ENCODE measurements at places on chromosomes 7 and 10.

DNA sequence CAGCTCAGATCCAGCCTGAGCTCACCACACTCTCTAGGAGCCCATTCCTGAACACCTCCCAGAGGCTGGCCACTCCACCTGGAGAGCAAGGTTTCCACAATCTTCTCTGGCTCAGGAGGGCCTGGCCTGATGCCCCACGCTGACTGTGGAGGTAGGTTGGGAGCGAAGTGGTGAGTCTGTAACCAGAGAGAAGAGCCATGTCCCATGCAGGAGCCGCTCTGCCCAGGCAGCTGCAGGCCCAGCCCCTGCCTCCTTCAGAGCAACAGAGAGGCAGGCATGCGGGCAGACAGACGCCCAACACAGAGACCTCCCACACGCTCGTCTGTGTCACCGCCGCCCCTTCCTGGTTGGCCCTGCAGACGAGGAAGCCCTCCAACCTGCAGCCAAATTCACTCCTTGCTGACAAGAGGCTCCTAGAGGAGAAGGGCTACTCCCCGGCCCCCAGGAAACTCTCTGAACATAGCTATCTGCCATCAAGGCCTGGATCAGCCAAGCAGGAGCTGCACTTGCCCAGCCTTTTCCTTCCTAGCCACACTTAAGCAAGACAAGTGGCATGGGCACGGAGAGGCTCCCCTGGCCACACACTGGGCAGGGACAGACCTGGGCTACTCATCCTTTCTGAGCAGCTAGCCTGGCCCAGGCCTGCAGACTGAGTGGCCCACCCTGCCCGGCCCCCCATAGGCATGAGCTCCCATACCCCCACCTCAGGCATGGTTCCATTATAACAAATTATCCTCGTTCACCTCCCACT, 101.9 kb downstream of the GRID1 start:
- DNase-seq: no peak

DNA sequence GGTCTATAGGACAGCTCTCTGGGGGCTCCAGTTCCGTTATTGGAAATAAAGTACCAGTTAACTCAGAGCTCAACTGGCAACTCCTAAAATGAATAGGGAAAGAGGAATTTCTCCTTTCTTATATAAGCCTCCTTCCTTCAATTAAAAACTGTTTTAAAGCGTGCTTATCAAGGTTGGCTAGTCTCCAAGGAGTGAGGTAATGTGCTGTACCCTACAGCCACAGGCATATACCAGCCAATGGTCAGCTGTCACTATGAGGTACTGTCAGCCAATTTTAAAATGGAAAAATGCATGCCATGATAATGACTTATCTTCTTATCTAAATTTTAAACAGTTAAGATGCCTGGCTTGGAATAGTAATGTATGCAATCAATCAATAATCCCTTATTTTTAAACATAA, 76.2 kb downstream of the PLCE1 start:
- no peak for DNase-seq

GRCh38 chr7:44665531-44666213, 59.2 kb downstream of the OGDH start:
- DNase-seq: no peak

- no peak for DNase-seq
Measured at GRCh38 chr7:106891548-106892410, 26.7 kb downstream of the PIK3CG start.

GRCh38 chr7:93575555-93576399, 1.3 kb upstream of the CALCR start:
- DNase-seq: no peak

- no peak for DNase-seq
Measured at GRCh38 chr7:48139459-48139858, 31.8 kb upstream of the ABCA13 start.

DNA sequence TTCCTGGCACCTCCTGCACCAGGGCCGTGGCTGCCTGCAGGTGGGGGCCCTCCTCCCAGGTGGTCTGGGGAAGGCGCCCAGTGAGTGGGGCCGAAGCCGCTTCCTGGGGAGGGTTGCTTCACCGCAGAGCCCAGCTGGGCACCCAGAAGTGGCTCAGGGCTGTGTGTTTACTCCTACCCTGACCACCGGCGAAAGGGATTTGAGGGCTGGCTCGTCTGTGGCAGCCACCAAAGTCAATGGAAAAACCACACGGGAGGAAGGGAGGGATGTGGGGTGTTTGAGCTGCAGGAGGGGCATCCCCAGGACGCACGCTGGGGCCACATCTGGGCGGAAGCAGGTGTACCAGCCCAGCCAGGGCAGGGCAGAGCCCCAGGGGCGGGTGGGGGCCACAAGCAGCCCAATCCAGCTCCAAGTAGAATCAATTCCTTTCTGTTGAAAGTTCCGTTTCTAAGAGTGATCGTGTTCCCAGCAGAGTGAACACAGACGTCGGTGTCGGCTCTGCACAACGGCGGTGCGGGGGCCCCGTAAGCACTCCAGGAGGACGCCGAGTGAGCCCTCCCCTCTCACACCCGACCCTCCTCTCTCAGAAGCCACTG, 69.9 kb downstream of the FOXL3 start:
- no peak for DNase-seq

DNA sequence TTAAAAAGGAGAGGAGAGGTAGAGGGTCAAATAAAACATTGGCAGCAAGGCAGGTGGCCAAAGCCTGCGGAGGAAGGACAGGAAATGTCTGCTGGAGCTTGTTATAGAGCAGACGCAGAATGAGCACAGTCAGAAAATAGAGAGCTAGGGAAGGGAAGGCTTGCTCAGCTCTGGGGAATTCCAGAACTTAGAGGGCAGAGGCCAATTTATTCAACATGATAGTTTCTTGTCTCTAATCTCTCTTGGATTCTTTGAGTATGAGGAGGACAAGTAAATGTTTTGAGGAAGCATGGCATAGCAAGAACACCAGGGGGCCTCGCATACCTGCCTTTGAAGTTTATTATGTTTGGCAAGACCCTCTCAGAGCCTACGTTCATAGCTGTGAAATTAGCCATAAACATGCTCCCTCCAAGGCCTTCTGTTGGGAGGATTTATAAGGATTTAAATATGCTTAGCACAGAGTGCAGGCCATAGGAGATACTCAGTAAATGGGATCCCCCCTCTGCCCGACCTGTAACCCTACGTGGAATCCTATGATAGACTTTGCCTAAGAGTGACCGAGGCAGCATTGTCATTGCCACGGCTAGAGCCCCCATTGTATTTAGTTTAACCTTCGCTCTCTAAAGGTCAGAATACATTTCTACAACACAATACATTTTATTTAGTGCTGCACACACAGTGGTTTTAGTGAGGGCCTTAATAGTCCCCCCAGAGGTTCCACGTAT, 293.9 kb downstream of the CCDC3 start:
- no peak for DNase-seq
